Mammary epithelial cell (primary cell): ENCODE measurements at places on chromosomes 3 and 15.
A peak's percentile ranks its signal among the peaks of the same experiment; 100 is the strongest.

- peak; percentile 27 for DNase-seq
Observed at GRCh38 chr15:93088200-93088980, 621 bp downstream of the RGMA start.

DNA sequence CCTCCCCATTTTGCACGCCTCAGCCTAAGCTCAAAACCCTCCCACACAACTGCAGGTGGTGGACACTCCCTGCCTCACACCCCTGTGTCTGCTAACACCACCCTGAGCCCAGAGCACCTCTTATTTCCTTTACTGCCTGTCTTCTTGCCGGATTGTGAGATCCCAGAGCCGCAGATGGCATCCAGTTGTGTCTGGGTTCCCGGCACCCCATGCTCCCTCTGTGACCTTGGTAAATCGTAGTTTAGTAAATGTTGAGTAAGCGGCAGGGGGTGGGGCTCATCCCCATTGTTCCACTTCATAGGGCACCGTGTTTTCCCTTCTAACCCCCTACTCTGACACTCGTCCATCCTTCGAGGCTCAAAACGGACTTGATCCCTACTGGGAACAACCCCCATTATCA is 14.9 kb downstream of the SPINT1 start:
- DNase-seq, result no peak

DNA sequence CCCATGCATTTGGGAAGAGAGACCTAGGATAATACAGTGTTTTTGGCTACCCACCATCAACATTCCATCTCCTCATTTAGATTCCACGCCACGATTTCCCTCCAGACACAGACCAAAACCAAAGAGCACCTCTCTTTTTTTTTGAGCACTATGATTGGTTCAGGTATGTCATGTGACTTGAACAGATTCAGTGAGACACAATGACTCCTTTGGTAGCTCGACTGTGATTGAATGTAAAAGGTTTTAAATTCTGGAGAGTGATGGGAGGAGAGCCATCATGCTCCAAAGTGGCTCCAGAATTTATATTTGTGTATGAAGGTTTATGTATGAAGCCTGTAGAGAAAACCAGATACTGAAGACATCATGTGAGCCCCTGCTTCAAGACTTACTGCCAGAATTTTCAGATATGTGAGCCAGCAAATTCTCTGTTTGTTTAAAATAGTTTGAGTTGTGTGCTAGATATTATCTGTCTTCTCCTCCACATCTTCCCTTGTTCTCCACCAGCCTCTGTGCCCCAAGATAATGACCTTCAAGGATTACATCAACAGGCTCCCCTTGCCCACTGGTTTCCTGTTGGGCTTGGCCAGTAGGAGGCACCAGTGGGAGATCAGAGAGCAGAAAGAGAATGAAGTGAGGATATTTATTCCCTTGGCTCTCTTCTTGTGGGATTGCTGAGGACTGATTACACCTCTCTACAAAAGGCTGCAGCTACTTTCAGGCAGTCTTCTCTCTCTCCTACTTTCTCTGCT is 12.5 kb downstream of the MYD88 start:
- no peak for DNase-seq

DNA sequence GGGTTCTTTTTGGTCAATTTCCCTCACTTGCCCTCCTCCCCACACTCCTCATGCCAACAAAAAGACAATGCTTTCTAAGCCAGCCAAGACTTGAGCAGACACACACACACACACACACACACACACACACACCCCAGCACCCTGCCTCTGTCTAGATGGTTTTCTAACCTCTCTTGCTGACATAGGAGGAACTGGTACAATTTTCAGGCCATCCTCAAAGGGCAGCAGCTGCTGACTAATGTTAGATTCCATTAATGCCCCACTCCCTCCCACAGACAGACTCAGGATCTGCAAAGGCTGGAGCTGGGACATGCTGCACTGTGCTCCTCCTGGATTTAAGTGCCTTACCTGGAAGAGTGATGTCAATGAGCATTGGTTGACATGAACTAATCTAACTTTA is 438.4 kb downstream of the OCA2 start:
- DNase-seq, result no peak

DNA sequence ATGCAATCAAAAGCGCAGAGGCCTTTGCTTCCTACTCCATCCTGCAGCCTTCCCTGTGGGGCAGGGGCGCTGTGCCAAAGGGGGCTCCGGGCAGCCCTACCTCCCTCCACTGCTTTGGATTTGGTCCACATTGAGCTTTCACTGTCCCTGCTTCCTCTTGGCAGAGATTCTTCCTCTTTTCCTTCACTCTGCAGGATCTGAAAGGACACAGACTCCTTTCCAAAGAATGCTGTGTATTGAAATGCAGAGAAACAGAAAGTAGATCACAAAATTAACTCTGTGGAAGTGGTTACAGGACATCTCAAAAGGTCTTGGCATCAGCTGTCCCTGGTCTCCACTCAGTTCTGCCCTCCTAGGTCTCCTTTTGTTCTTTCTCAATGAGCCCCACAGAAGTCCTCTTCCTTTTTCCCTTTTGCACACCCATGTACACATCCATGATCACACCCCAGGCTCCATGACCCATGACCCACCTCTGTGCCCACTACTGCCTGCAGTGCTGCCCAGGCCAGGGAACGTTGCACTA is 64.1 kb downstream of the CCR1 start:
- no peak for DNase-seq

GRCh38 chr15:58212909-58213526 is 74.8 kb downstream of the AQP9 start:
- peak; percentile 40 for DNase-seq

DNA sequence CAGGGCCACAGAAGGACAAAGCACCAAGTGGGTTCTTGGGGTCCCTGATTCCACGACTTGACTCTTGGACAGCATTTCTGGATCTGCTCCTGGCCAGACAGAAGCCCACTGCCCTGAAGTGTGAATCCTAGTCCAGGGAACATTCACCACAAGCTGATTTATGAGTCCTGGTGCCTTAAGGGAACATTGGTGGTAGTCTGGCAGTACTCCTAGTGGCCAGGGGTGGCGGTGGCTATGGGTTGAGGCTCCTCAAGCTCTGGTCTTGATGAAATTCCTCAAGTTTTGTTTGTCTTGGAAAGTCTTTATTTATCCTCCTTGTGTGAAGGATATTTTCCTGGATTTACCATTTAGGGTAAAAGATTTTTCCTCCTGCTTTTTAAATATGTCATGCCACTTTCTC is 307.5 kb downstream of the PYDC2 start:
- DNase-seq, result no peak

DNA sequence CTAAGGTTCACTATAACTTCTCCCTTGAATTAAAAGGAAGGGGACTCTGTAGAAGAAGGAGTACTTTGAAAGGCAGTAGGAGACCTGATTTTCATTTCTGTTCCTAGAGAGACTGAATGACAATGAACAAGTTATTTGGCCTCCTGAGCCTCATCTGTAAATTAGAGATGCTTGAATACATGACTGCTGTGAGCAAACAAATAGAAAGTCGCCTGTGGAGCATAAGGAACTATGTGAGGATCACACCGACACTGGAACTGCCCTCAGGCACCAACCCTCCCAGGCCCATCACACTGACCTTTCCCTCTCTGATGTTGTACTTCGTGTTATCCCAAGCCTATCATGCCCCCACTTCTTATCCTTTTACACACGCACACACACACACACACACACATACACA is 48.6 kb downstream of the IMPG2 start:
- DNase-seq, result no peak

DNA sequence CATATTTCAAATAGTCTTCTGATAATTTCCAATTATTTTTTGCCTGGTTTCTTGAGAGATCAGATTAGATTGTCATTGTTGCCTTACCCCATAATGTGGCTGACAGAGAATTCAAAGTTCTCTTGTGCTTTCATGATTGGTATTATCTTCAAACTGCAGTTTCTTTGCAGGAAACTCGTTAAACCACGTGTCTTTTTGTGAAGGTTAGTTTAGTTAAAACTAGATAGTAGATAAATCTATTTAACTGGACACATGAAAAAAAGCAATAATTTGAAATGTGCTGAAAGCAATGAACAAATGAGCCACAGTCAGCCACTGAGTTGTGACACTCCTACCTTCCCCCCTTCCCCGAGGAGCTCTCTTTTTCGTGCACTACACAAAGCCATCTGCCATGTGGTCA is 327.5 kb upstream of the UMPS start:
- DNase-seq, result no peak

DNA sequence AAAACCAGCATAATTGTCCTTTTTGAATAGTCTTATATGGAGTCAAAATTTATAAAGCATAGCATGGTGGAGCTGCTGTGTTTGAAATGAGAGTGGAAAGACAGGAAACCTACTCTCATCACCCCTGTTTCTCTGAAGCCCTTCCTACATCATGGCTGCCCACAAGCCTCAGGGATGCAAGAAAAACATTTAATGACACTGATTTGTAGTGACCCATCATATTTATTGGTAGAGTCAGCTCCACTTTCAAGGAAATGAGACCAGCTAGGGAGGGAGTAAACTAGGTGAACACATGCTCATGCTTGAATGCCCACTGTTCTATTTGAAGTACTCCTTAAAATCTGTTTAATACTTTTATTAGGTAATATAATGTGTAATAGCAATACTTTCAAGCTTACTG is 494.3 kb upstream of the KCNMB2 start:
- no peak for DNase-seq
